GF-D8 (cell line): ENCODE measurements at places on chromosomes 6 and 20.
A peak's percentile ranks its signal among the peaks of the same experiment; 100 is the strongest.

GRCh38 chr6:107413966-107414645 is 45.3 kb downstream of the PDSS2 start:
- DNase-seq = no peak

- no peak for DNase-seq
Measured at GRCh38 chr6:127225497-127225896, 41.2 kb upstream of the RNF146 start.

GRCh38 chr6:125031385-125031784 is 69.1 kb downstream of the RNF217 start:
- DNase-seq = no peak

DNA sequence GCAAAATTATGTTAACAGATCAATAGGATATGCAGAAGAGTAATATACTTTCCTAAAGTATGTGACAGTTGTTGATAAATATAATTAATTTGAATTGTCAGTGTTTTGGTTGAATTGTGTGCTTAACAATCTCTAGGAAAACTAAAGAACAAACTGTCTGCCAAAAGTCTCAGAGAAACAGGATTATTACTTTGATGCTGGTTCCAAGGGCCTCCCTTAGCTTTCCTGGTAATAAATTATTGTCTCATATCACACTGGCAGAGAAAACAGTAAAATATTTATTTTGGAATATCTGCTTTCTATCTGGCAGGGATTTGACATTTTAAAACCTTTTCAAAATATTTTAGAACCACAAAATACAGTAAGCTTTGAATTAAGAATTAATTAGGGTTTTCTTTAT is 40.1 kb upstream of the CARMIL1 start:
- no peak for DNase-seq

- DNase-seq = no peak
Measured at GRCh38 chr6:14537030-14537429, 419.5 kb downstream of the CD83 start.

- DNase-seq = no peak
Measured at GRCh38 chr6:157561414-157561790, 180.4 kb downstream of the ZDHHC14 start.

- no peak for DNase-seq
Measured at GRCh38 chr20:62989201-62989601, 17.6 kb downstream of the BHLHE23 start.

GRCh38 chr6:81759782-81760181 is 7.3 kb upstream of the TENT5A start:
- no peak for DNase-seq

- DNase-seq = no peak
Measured at GRCh38 chr6:113141901-113142300, 715.2 kb upstream of the MARCKS start.

DNA sequence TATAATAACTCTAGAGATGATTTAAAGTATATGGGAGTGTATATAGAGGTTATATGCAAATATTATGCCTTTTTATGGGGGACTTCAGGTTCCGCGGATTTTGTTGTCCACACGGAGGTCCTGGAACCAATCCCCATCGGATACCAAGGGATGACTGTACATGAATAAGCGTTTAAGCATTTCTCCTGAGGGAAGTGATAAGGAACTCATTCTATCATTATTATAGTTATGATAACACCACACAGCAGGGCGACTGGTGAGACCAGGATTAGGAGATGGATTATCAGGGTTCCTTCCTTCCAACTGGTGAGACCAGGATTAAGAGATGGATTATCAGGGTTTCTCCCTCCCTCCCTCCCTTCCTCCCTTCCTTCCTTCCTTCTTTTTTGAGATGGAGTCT is 6.6 kb downstream of the ECI2 start:
- DNase-seq = no peak

DNA sequence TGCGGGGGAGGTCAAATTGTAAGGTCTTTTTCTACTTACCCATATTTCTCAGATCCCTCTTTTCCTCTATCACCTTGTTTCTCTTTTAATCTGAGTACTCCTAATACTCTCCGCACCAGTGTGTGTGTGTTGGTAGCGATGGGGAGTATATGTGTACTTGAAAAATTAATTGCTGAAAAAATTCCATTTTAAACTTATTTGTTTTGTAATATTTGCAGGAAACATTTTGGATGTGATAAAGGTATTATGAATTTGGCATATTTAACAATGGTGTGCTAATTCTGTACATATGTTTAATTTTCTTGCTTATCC is 48.1 kb upstream of the MLIP start:
- no peak for DNase-seq

DNA sequence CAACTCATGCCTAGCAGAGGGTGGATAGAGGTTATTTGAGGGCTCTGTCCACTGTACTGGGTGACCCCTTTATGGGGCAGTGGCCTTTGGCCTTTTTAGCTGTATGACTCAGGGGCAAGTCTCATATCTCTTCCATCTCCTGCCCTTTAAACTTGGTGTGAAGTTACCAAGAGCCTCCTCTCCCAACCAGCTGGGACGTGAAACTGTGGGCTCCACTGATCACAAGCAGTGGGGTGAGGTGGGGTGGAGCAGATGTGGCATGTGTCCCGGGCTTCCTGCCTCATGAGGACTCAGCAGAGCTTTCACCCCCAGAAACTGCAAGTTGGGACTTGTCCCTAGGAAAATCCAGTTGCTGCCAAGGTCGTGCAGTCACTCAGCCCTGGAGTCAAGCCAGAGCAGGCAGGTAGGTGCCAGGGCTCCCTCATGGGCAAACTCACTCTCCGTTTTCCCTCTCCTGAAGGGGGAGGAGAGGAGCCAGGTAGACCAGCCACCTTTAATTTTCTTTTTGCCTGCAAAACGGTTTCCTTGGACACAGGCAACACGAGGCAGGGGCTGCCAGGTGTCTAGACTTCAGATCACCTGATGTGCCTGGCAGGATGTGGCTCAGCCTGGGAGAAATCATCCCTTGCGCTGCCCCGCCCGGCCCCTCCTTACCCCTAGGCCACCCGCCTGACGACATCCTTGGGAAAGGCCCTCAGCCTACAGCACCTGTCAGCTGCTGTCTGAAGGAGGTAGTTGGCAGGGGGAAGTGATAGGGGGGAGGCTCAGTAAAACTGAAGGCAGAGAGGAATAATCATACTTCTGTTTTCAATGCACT is 4.0 kb downstream of the CDKN1A start:
- DNase-seq = peak; percentile 53

- DNase-seq = no peak
Measured at GRCh38 chr6:127186889-127187288, 68.4 kb downstream of the RSPO3 start.

- DNase-seq = no peak
Measured at GRCh38 chr6:558089-558488, 98.8 kb downstream of the HUS1B start.

- DNase-seq = no peak
Measured at GRCh38 chr20:20181322-20181721, 129.0 kb downstream of the CFAP61 start.

DNA sequence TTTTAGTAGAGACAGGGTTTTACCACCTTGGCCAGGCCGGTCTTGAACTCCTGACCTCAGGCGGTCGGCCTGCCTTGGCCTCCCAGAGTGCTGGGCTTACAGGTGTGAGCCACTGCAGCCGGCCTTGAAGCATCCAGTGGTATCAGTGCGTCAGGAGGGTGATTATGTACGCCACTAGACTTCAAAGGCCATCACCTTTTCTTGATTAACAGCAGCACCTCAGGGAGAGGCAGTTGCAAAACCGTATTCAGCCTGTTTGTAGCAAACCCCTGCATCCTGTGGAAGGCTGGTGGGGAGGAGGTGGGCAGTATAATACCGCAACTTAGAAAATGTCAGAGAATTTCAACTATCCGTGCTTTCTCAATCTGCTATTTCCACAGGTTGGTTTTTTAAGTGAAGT is 27.3 kb upstream of the SHLD1 start:
- DNase-seq = no peak

DNA sequence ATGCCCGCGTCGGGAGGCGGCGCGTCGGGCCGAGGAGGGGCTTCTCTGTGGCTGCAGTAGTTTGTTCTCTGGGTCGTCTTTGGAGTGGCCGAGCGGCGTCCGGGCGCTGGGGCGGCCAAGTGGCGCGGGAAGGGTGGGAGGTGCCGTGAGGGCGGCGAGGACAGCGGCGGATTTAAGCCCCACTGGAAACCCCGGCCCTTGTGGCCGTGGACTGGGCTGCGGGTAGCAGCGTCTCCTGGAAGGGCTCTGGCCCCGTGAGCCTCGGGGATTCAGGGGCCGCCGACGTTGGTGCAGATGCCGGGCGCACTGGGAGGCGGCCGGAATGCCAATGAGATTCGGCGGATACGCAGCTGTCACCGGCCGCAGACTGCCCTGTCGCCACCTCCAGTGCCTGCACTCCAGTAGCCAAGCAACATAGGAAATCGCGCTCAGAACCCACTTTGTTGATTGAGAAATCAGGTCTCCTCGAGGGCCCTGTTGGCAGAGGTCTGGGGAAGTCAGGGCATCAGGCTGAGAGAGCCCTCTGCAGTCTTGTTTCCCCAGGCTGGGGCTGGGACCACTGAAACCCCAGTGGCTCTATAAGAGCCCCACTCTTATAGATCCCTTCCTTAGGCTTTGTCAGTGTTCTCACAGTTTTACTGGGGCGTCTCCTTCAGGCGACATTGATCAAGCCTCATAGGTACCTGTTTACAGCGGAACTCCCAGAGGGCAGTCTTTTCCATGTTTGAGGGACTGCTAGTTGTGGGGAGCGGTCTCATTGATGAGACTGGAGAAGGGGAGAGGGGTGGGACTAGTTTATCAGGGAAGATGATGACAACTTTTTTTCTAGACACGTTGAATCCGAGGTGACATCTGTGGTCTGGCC is 642 bp downstream of the GZF1 start:
- peak; percentile 72 for DNase-seq

DNA sequence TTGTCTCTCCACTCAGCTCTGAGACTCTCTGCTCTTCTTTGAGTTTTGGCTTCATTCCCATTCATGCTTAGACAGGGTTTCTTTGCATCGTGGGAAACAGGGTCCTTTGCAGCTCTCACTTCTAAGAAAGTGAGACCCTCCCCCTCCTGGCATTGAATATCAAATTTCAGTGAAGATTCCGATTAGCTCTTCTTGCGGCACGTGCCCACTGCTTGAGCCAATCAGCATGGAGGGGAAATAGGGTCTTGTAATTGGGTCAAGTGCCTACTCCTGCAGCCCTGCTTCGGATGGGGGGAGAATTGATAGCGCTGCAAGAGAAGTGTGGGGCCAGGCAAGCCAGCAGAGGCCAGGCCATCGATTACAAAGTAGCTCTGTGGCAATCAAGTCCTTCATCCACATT is 69.6 kb downstream of the TFAP2C start:
- no peak for DNase-seq

DNA sequence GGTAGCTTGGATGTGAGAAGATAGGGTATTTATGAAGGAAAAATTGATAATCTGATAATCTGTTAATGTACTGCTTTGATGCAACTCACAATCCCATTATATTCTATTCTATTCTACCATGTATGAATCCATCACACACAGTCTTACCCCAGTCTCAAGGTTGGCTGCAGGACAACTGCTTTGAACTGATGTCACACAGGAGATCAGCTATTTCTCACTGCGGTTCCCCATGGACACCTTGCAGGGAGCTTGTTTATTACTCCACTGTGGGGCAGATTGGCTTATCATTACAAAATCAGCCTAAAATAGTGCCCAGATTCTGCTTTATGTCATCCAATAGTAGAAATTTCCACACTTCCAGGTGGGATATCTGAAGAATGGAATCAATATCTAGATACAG is 61.0 kb upstream of the HS3ST5 start:
- no peak for DNase-seq

DNA sequence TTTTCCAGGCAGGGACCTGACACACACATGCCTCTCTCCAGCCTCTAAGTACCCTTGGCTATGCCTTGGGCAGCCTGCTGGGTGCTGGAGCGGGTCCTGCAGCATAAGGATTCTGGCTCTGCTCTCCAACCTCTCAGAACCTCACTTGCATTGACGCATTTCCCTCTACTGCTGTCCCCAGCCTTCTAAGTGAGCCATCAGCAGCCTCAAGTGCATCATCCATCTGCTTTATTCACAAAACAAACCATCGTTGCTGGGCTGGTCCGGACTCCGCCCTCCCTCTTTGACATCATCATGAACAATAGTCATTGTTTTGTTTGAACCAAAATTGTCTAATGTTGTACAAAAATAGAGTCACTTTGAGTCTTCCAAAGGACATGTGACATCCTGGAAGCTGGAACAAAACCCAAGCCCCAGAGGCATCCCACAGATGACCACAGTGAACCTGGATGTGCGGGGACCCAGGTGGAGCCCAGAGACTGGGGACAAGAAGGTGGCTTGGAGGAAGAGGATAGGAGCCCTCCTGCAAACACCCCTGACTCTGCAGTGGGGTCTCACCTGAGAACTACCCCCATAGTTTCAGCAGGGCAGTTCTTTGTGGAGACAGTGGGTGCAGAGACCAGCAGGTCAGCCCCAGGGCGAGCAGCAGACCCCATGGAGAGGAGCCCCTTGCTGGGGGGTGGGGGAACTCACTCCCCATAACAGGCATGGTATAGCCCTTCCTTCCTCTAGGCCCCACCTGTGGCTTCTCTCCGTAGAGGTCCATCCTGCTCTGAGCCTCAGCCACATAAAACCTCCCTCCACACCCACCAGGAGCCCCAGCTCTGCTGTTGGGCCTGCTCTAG is 230.1 kb downstream of the SYNDIG1 start:
- DNase-seq = no peak

- DNase-seq = no peak
Measured at GRCh38 chr6:41621802-41622201, 16.5 kb upstream of the MDFI start.

GRCh38 chr6:32685603-32686002 is 19.1 kb upstream of the HLA-DQB1 start:
- no peak for DNase-seq

- DNase-seq = no peak
Measured at GRCh38 chr6:83199863-83200225, 6.7 kb downstream of the RWDD2A start.

- DNase-seq = no peak
Measured at GRCh38 chr20:57558614-57559288, 2.2 kb upstream of the PCK1 start.

- no peak for DNase-seq
Measured at GRCh38 chr6:158635427-158636073, 9.0 kb downstream of the DYNLT1 start.

DNA sequence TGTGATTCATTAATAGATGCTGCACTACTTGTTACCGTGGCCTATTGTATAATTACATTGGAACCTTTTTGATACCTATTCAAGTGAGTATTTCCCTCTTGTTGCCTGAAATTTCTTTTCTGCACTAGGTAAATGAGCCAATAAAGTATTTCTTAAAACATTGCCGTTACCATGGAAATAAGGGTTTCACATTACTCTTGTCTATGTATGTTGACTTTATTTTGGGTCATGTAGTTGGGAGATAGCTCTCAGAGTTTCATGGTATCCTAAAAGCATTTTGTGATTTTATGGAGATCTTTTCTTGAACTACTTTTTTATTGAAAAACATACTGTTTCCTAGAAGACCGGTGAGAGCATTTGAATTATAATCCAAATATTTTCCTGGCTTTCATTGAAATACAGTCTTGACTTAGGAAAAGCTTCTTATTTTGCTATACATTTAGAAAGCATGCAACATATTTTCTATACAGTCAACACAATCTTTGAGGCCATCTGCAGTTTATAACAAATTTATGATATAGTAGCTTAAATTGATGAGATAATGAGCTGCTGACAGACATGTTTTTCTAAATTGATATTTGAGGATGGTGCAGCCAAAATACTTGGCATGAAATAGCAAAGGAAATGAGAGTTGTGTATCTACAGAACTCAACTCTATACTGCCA is 650.4 kb downstream of the RFPL4B start:
- DNase-seq = no peak
